Stimulated activated CD4-positive, alpha-beta T cell treated with anti-CD3 and anti-CD28 coated beads, TNF-alpha, amount 100 ng/mL, for 24 hours (primary cell): ENCODE measurements at places on chromosomes 7 and 10.

DNA sequence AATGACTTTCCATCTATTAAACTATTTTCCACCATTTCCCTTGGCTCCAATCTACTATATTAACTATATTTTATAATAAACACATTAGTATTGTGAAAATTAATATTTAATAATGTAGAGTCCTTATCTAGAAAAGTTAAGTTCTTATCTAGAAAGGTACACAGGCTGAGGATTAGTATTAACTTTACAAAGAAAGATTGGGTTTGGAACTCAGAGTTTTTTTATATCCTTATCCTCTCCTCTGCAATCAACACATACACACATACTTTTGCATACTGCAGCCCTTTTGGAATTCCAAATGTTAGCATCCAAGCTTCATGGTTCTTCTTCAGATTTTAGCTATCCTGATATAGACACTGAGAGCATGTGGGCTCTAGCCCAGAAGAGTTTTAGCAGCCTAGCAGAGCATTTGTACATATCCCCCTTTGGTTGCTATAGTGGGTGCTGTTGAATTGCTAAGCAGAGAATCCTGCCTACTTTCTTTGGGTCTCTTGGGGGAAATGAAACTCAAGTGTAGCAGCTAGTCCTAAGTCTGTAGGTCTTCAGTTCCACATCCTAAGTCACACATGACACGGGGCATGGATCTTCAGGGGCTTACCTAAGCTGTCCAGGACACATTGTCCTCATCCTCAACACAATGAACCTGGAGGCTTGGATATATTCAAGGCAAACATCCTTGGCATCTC lies 874.6 kb downstream of the LRMDA start:
- DNase-seq: no peak

GRCh38 chr10:23742807-23743206 lies 303.9 kb downstream of the OTUD1 start:
- no peak for DNase-seq

- no peak for DNase-seq
These were observed 94.7 kb upstream of the FERD3L start for GRCh38 chr7:19239951-19240350.

DNA sequence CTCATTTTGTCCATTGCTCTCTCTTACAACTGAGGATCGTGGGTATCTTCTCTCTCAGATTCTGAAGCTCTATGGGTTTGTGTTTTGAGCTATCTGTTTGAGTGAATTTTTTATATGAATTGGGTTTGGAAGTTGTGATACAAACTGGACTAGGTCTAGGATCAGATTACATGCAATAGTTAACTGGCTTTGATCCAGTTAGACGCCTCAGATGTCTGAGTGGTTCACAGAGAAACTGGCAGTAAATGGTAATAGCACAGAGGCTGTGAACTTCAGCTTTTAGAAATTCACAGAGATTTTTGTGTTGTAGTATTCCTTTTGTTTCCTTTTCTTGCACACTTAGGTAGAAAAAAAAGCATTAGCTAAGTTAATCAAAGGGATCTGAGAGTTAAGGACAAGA lies 12.7 kb upstream of the DNMBP start:
- DNase-seq: no peak

- no peak for DNase-seq
These were observed 219.4 kb upstream of the KMT2E start for GRCh38 chr7:104794589-104794988.

GRCh38 chr7:124633740-124634139 lies 131.9 kb downstream of the GPR37 start:
- DNase-seq: no peak

GRCh38 chr7:78383096-78383880 lies 584.7 kb downstream of the PHTF2 start:
- no peak for DNase-seq

GRCh38 chr10:43748560-43748959 lies 99.9 kb upstream of the ZNF32 start:
- DNase-seq: no peak

GRCh38 chr7:40221836-40222235 lies 87.0 kb downstream of the SUGCT start:
- DNase-seq: no peak

DNA sequence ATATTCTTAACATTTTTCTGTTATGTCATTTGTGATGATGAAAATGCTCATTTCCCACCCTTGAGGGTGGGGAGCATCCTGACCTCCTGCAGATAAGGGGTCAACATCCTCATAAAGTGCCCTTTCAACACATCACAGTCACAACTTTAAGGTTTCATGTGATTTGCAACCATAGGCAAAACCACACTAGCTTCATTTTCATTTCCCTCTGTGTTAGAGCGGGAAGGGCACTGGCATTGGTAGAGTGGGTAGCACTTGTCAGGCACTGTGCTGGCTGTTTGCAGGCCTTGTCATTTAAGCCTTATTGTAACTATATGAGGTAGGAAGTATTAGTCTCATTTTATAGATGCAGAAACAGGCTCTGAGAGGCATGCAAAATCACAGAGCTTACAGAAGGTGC lies 39.8 kb downstream of the PSMC2 start:
- DNase-seq: no peak

GRCh38 chr10:78920011-78920410 lies 148.8 kb upstream of the ZMIZ1 start:
- DNase-seq: no peak

DNA sequence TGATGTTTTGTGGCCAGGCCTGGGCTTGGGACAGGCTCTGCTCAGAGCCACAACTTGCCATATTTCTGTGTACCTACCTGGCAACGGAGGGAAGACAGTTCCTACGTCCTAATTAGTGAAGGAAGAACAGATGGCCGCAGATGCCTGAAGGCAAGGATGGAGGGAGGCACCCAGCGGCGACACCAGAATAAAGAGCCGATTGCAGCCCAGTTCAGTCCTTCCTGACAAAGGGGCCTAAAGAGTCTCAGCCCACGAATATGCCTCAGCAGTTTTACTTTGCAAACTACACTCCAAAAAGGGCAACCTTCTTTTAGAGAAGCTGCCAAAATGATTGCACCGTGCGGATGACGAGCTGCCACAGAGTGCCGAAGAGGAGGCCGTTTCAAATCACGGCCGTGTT lies 585.8 kb downstream of the GLRX3 start:
- no peak for DNase-seq

DNA sequence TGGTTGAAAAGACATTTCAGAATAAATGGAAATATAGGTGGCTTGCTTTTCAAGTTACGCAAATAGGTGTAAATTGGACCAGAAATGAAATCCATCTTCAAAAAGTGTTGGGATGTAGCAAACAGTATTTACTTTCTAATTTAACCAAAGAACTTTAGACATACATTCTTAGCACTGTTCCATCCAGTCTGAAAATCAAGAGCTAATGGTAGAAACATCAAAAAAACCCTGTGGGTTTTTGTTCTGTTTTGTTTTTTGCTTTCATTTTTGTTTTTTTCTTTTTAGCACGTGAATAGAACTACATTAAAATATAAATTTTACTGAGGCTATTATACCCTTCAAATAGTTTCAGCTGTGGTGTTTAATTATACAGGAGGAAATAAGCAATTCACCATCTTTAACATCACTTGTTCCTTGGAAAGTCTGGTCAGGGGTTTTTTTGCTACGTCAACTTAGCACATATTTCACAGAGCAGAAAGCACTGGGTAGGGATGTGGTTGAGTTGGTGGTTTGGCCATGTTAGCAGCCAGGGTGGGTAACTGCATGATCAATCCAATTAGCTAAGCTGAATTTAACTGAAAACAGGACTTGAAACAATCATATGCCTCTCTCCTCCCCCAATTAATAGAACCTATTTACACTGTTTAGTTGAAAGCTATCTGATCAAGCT lies 275.4 kb upstream of the PFKP start:
- DNase-seq: no peak

GRCh38 chr7:158303121-158303520 lies 284.5 kb downstream of the PTPRN2 start:
- no peak for DNase-seq

DNA sequence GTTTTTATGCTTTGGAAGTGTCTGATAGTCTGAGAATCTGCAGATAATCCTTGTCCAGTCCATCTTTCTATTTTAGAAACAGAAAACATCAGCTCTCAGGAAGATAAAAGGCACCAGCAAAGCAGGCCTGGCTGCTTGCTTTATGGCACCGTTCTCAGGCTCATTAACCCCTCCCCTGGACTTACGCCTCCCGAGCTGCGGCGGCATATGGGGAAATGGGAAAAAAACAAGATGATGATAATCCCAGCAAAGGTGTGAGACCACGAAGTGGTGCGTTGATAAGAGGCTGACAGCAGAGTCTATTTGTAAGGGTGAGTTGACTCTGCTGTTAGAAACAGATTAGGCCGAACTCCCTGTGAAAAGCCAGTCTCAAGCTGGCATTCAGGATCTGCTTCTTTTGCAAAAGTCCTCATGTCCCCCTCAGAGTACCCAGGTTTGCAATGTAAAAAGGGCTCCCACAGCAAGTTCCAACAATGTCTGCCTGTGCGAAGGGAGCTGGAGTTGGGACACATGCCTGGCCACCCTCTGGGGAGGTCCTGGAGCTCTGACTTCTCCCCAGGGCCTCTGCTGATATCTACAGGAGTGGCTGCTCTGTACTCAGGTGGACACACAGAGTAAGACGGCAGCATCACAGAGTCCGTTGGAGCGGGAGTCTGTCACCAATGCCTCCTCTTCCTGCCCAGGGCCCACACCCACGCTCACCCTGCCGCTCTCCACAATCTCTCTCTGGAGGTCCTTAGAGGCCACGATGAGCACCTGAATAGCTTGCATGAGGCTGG lies 54.3 kb downstream of the SPDYE5 start:
- no peak for DNase-seq

- DNase-seq: no peak
These were observed 148.4 kb downstream of the TPST1 start for GRCh38 chr7:66353547-66353946.

DNA sequence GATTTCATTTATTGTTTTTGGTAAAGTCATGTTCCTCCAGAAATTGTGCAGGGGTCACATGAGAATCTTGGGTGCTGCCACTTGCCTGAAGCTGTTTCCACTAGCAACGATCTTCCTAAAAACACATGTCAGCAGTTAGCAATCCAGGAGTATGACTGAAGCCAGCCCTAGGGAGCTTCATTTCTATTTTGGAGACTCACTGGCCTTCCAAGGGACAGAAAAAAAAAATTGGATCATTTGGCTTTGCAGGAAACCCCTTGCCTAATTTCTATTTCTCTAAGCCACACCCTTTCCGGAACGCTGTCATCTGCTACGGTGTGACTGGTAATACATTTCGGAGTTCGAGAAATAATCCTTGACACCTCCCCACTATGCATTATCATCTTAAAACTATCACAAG lies 204.7 kb downstream of the TAX1BP1 start:
- no peak for DNase-seq
